Fibroblast of the aortic adventitia (primary cell): ENCODE measurements at places on chromosomes 5 and 9. TPM values are rescaled to one million over a fixed set of nuclear protein-coding genes. Genes with fewer than 3 reads are reported as not detected.

SLC6A19 gene
- total RNA-seq, result not detected in 2 replicates

TESK1 gene
- total RNA-seq, result 13.3 and 21.3 TPM in 2 replicates

IL5 gene
- total RNA-seq, result not detected in 2 replicates

ANKRD18B gene
- 1.9 TPM in 1 of 2 replicates, not detected in the other for total RNA-seq

ZNF454 gene
- total RNA-seq, result 0.18 and 3.0 TPM in 2 replicates

ZNF608 gene
- total RNA-seq, result 20.4 and 30.3 TPM in 2 replicates

GPR150 gene
- 0.27 and 0.98 TPM in 2 replicates for total RNA-seq

LRRTM2 gene
- total RNA-seq, result 0.33 and 3.6 TPM in 2 replicates

SPINK14 gene
- not detected in 2 replicates for total RNA-seq

NEUROG1 gene
- total RNA-seq, result not detected in 2 replicates

JMY gene
- 16.4 and 17.7 TPM in 2 replicates for total RNA-seq

HTR4 gene
- total RNA-seq, result 0.18 TPM in 1 of 2 replicates, not detected in the other

GRIN1 gene
- not detected in 2 replicates for total RNA-seq

SCGB3A1 gene
- total RNA-seq, result not detected in 2 replicates

DRD1 gene
- total RNA-seq, result 0.18 TPM in 1 of 2 replicates, not detected in the other

ZDHHC11 gene
- 0.36 and 0.65 TPM in 2 replicates for total RNA-seq

HTR1A gene
- not detected in 2 replicates for total RNA-seq

ANKRD31 gene
- total RNA-seq, result 0.16 and 0.18 TPM in 2 replicates

ENTPD8 gene
- total RNA-seq, result not detected in 2 replicates
